ENCODE measurements at places on chromosomes 4 and X.

- DNase-seq: no peak
These were observed 234.7 kb downstream of the DKK2 start for GRCh38 chr4:106801386-106801785.

GRCh38 chrX:47623540-47624027 lies 3.9 kb upstream of the SYN1 start:
- peak; percentile 61 for DNase-seq

- DNase-seq: no peak
These were observed 130.6 kb upstream of the FAT1 start for GRCh38 chr4:186854256-186854655.

DNA sequence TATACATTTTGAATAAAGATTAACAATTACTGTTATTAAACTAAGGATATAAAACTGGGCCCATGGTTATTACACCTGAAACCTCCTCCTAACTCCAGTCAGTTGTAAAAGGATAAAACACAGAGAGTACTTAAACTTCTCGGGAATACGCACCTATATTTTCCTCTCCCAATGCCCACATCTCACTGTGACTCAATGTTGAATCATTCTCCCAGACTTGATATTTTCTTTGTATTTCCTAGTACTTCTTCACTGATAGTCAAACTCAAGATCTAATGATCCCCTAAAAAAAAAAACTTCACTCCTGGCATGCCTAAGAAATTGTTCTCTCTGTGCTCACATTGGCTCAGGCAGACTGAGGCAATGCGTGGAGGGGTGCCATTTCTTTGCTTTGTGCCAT lies 212.5 kb upstream of the DKK2 start:
- no peak for DNase-seq

GRCh38 chrX:123358457-123358856 lies 174.4 kb downstream of the GRIA3 start:
- DNase-seq: no peak

GRCh38 chrX:21373637-21374162 lies 518 bp upstream of the CNKSR2 start:
- no peak for DNase-seq

GRCh38 chr4:106584337-106584989 lies 215.9 kb upstream of the GIMD1 start:
- DNase-seq: no peak

DNA sequence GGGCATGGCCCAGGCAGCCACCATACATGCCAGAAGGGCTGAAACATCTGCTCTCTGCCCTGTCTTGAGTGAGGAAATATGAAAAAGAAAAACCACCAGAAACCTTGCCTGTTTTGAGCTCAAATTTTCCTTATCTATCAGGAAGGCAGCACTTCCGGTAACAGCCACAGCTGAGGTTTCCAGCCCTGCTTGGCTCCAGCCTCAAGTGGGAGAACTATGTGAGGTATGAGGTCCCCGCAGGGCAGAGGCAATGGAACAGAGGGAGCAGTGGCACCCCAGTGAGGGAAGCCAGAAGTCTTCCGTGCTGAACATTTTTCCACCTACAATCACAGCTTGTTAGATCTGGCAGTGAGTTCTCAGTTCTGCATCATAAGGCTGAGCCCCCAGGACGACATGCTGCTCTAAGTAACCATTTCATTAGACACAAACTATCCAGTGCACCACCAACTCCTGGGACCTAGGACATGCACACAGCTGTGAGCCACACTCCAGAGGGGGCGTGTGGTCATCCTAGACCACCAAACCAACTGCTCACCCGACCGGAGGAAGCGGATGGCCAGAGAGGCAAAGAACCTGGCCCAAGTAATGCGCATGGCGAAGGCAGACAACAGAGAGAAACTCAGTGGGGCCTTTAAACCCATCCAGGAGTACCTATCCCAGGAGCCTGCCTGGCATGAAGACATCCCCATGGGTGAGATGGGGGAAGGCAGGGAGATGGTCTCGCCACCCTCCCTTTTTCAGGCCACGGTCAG lies 22.6 kb downstream of the WDR1 start:
- peak; percentile 51 for DNase-seq

GRCh38 chr4:3267576-3268394 lies 18.8 kb downstream of the MSANTD1 start:
- DNase-seq: no peak

GRCh38 chrX:40006106-40007017 lies 91.4 kb downstream of the BCOR start:
- no peak for DNase-seq

DNA sequence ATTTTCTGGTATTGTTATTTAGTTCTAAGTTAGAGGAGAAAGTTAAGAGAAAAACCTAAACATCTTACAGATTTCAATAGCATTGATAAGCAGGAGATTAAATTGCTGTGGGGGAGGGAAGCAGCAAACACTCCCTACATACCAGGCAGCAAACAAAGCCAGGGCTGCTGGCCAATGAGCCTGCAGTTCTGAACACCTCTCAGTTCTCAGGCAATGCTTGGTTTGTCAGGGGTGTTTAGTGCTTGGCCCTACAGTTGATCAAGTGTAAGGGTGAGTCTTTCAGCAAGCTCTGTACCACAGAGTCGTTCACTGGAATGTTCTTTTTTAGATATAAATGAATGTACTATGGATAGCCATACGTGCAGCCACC lies 38.6 kb downstream of the EGFL6 start:
- DNase-seq: no peak

DNA sequence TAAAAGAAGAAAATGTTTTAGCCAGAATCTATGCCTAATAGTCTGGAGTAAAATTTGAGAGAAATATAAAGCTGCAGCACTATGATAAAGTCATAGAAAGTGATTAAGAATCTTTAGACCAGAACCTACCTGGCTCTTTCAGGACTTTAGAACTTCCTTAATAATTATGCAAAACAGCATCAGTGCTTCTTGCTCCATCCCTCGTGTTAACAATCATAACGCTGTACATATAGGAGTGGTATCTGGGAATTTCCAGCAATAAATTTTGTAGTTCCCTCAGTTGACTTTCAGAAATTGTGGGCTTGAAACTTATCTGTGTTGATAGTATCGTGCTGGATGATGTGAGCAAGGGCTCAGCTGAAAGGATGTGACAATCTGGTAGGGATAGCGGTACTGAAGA lies 102.1 kb upstream of the RASGEF1B start:
- DNase-seq: no peak

DNA sequence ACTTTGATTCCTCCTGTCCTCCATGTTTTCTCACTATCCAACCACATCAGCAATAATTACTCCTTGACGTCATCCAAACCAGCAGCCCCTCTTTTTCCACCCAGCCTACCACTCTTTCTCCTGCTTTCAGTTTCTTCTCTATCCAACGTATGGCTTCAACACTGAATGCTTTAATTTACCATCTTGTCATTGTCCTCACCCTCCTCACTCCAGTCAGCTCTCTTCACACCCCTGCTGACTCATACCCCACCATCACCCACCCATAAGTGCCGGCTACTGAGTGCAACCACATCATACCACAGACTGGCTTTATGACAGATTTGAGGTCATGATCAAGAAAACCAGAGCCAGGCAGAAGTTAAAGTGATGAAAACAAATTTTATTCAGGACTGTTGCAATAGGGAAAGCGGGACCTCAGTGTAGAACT lies 9.8 kb upstream of the ANXA5 start:
- DNase-seq: peak; percentile 58

DNA sequence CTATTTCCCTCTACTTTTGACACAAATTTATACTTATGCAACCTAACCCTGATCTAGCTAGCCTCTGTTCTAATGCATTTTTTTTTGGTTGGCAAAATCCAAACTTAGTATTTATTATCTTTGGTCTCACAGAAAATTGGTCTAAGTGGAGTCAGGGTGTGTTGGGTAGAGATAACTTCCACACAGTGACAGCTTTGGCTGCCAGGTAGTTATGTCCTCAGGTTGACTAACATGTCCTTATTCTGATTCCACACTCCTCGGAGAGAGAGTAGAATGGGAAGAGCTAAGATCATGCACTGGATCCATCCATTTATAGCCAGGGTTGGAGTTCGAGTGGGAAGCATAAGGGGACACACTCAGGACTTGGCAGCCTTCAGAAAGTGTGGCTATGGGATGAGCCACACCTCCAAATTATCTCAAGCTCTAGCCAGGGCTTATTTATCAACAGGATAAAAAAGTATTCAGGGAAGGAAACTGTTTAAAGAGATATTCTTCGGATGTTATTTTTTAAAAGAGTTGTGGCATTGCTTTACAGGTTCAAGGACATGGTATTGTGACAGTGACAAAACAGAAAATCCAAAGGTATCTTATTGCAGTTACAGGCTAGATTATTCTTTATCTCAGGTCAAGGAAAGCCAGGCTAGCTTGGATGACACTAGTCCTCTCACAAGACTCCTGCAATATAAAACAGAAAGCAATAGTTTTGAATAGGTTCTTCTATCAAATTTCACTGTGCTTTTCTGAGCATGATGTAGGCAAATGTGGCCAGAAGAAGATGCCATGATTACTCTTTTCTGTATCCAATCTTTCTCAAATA lies 51.5 kb downstream of the NPY1R start:
- DNase-seq: no peak

DNA sequence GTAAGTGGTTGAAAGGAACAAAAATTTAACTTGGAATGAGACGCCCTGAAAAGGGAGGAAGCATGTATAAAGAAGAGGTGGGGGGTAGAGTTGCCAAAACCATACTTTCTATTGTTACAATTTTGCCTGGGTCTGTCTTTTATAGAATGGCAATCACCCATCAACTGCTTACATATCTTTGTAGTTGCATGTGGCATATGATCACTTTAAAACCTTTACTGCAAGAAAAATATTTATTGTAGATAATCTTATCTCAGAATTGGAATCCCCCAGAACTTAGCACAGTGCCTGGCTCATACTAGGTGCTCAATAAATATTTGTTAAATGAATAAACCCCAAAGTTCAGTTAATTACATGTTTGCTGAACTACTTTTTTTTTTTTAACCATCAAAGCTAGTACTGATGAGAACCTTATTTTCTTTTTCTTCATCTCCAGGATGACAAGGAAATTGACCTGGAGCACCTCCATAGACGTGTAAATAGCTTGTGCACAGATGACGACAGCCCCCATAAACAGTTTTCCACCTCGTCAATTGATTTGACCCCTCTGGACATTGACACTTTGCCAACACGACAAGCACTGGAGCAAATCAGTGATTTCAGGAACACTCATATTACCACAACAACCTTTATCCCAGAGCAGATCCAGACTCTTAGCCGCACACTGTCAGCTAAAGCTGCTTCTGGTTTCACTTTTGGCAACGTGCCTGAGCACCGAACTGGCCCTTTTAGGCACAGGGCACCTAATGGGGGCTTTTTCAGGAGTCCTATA lies 56.7 kb upstream of the ATOH1 start:
- DNase-seq: no peak

- peak; percentile 96 for DNase-seq
These were observed at the start of gene PCGF3 for GRCh38 chr4:705278-706082. Gene PCGF3, plus strand, starts transcription at chr4:705832. Its CDS starts 27,849 bp downstream, at chr4:733681.

DNA sequence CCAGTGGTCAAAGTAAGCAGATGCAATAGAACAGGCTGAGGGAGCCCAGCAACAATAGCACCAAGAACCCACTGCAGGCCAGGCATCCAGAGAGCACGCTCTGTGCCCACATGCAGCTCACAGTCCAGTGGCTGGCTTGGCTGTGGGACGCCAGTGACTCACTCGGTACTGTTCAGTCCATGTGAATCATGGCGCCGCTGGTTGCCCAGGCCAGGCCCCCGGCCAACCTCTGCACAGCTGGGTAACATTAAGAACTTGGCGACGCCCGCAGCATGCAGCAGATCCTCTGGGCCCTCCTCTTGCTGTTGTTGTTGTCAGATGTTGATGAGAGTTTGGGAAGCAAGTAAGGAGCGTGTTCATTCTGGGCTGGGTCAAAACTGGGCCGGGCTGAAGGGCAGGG lies 60.5 kb downstream of the MSX1 start:
- no peak for DNase-seq

GRCh38 chr4:176156656-176157055 lies 38.7 kb downstream of the SPATA4 start:
- no peak for DNase-seq

DNA sequence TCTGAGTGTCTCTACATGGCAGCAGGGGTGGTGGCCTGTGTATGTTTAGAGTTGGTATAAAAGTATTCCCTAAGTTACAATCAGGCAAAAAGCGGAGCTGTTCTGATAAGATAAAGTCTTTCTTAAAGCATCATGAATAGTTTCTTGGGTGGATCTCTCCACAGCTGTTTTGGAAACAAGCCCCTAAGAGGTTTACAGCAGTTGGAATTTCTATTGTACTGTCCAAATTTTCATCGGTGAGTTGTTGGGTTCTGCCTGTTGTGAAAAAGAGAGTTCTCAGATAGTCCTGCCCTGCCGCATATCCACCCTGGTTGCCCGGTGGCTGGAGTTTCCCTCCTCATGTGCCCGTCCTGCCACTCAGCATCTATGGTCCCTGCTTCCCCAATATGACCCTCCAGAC lies 50.1 kb downstream of the C4orf51 start:
- no peak for DNase-seq

GRCh38 chr4:67549123-67549522 lies 3.8 kb upstream of the CENPC start:
- peak; percentile 55 for DNase-seq

GRCh38 chr4:118682928-118683327 lies 2.3 kb upstream of the METTL14 start:
- no peak for DNase-seq

Data from CD4-positive, alpha-beta T cell treated with Interleukin-21 for 1 hour (primary cell).